Cardiac fibroblast (primary cell): ENCODE measurements at places on chromosomes 4 and X.

GRCh38 chr4:74158466-74159142 lies 686 bp downstream of the MTHFD2L start:
- peak; percentile 26 for DNase-seq

DNA sequence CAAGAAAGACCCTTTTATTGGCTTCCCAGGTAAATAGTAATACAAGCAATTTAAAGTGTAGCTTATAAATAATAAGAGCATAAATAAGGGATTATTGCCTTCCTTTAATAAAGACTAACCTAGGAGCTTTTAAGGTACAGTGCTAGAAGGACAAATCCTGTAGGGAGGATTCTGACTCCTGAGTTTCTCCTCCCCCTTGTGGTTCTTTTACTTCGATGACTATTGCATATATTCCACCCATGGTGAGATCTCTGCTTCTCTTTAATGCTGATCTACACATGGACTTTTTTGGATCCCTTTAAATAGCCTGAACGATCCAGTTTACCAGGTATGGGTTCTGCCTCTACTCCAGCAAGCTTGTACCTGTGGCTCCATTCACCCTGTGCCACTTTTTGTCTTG lies 2.5 kb downstream of the GALNT7 start:
- DNase-seq = peak; percentile 64

DNA sequence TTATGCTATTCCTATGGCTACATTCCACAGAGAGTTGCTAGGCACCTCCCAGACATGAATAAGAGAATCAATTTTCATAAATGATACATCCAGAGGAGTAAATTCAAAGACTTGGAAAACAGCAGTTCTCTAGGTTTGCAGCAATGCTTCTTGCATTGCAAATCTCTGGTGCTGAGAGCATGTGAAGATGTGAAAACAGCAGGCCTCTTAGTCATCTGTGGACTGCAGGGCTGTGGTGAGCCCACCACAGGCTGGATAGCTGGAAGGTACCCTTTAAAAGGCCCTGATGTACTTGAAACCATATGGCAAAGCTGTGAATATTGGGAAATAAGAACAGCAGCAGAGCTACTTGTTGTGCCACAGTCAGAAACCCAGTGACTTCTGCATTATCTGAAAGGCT lies 2135.9 kb downstream of the ARAP2 start:
- DNase-seq = peak; percentile 57

DNA sequence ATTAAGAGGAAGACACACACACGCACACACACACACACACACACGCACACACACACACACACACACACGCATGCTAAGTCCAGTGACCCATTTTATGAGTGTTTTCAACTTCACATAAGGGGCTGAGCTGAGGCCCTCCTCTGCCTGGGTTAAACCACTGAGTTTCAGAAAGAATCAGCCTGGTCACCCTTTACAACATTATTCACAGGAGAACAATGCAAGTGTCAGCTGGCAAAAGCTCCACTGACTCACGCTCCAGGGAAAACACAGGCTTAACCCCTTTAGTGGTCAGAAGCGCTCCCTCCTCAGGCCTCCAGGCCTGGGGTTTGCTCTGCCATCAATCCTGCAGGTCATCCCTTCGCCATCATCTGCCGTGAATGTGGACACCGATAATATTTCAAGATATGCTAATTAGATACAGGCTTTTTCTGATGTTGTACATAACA lies 46.9 kb downstream of the ACOX3 start:
- DNase-seq = peak; percentile 95

- no peak for DNase-seq
These were observed 419.3 kb upstream of the SLIT2 start for GRCh38 chr4:19832411-19832810.

- peak; percentile 92 for DNase-seq
These were observed 220.4 kb downstream of the SPRY1 start for GRCh38 chr4:123616951-123617461.

DNA sequence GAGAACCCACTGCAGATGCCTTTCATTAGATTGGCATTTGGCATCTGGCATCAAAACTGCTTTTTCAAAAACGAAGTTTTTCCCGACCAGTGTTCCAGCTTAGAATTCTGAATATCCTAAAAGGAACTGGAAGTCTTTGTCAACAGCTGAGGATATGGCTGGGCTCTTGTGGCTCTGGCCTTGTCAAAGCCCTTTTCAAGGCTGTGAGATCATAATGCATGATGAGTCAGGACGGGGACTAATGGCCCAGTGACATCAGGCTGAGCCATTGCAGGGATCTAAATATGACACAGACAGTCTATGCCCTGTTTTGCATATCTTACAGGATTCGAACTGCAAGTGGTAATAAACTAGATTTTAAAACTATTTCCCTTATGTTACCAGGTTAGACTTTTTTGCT lies 306.4 kb downstream of the PTTG2 start:
- DNase-seq = no peak

GRCh38 chrX:53831662-53832635 lies 145.4 kb upstream of the HUWE1 start:
- DNase-seq = peak; percentile 24

- no peak for DNase-seq
These were observed 63.0 kb upstream of the SLC10A4 start for GRCh38 chr4:48420144-48420543.

- DNase-seq = peak; percentile 70
These were observed 58.4 kb upstream of the SLIT2 start for GRCh38 chr4:20193141-20193936.

GRCh38 chr4:83281307-83281706 lies 3.3 kb downstream of the COQ2 start:
- DNase-seq = no peak

DNA sequence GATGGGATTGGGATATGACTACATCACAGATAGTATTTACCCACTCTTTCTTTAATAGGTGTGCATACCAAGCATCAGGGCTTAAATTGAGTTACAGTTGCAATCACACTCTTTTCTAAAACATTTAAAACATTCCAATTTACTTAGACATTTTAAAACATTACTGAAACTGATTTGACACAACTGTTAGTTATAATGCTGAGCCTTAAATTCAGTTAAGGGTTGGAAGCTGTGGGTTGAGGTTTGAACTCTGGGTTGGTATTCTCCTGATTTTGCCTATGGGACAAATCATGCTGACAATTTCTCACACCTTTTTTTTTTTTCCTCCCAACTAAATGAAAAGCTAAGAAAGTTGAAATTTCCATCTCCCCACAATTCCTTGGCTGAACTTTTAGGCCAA lies 16.3 kb downstream of the SLIT2 start:
- no peak for DNase-seq

DNA sequence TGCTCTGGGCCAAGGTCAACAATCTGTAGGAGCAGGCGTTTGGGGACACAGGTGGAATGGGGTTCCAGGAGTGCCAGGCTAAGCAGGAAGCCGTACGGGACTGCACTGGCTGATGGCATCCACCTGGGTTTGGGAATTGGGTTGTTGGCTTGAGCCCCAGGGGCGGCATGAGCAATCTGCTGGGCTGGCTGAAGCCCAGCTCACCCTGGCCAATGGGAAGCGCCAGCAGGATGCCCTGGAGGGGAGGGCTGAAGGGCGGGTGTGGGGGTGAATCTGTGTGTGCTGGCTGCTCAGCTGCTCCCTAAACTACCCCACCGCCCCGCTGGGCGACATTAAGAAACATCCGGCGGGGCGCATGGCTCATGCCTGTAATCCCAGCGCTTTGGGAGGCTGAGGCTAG lies 8.9 kb upstream of the RGS12 start:
- no peak for DNase-seq

DNA sequence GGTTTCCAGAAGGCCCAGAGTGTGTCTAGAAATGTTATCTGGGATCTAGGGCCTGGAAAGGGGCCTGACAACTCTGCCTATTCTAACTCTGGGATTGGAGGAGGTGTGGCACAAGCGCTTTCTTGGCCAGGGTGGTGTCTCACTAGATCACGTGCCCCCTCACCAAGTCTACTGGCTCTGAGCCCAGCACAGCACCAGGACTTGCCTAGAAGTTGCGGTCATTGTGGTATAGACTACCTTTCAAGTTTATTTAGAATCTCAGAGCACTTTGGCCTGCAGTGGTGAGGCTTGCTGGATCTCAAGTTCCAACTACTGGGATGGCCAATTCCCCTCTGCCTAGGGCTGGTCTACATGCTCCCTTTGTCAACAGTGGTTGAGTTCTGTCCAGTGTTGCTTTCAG lies 223.3 kb upstream of the MAGEB2 start:
- no peak for DNase-seq

- DNase-seq = no peak
These were observed 587.4 kb downstream of the RPA4 start for GRCh38 chrX:97471071-97471470.

DNA sequence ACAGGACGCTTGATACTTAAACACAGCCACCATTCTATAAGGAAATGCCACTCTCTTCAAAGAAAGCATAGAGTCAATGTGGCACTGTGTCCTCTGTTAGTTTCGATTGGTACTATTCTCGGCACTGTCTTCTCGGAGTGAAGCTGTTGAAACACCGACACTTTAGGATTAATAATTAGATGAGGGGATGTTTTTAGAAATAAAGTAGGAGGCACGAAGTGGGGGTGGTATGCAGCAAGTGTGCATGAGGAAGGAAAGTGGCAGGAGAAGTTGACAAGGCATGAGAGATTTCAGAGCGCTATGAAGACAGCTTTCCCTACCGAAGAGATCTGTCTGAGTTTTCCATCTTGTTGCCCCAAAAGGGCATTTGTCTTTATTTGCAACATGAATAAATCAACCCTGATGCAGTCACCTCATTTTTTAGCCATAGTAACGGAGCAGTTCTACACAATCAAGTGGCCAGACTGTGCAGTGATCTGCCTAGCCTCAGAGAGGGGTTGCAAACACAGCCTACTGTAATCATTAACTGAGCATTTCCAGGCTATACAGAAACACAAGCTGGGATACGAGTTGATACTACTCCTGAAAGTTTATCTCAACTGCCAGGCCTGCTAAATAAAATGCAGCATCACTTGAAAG lies 8.3 kb downstream of the GPRIN3 start:
- DNase-seq = no peak

DNA sequence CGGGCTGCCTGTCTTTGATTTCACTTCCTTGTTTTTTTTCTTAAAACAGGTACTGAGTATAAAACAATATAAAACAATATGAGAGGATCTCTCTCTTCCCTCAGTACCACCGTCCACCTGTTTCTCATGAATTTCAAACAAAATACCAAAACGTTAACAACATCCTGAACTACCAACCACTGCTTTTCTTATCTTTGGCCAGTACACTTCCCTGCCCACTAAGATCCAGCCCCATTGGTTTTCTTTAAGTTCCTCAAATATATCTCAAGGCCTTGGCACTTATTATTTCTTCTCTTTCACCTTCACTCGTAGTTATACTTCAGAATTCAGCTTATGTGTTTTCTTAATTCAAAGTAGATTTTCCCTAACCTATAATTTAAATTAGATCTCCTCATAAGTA lies 370.2 kb upstream of the GRIA3 start:
- no peak for DNase-seq

DNA sequence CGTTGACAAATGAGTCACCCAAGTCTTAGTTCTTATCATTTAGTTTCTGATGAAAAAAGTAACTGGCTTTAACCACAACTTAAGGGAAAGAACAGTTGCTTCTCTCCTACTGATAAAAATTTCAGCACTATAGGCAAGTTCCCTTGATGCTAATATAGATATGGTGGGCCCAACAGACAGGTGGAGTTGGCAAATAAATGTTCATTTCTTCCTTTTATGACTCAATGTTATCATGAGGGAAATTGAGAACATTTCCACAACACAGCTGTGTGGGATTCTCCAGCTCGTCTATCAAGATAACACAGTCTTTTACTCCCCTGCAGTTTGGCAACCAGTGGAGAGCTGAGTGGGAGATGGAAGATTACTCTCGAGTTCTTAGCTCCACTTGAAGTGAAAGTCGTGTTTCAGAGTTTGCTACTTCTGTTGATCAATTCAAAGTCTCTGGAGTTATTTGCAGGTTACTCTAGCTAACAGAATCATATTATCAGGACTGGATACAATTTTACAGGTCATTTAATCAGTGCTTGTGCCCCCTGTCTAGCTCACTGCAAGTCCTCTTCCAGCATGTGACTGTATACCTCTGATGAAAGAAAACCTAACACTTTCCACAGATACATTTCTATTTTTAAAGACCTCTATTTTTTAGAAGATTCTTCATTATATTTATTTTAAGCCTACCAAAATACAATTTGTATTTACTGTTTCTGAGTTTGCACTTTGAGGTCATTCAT lies 270.6 kb upstream of the GK2 start:
- peak; percentile 21 for DNase-seq

DNA sequence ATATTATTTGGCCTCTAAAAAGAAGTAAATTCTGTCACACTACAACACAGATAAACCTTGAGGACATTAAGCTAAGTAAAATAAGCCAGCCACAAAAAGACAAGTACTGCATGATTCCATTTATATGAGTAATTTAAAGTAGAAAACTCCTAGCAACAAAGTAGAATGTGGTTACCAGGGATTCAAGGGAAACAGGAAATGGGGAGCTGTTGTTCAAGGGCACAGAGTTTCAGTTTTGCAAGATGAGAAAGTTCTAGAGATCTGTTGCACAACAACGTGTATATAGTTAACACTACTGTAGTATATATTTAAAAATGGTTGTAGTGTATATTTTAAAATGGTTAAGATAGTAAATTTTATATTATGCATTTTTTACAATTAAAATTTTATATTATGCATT lies 25.4 kb downstream of the SEC31A start:
- DNase-seq = peak; percentile 97

- DNase-seq = peak; percentile 69
These were observed 348.3 kb downstream of the ARHGAP24 start for GRCh38 chr4:85823295-85823694.

DNA sequence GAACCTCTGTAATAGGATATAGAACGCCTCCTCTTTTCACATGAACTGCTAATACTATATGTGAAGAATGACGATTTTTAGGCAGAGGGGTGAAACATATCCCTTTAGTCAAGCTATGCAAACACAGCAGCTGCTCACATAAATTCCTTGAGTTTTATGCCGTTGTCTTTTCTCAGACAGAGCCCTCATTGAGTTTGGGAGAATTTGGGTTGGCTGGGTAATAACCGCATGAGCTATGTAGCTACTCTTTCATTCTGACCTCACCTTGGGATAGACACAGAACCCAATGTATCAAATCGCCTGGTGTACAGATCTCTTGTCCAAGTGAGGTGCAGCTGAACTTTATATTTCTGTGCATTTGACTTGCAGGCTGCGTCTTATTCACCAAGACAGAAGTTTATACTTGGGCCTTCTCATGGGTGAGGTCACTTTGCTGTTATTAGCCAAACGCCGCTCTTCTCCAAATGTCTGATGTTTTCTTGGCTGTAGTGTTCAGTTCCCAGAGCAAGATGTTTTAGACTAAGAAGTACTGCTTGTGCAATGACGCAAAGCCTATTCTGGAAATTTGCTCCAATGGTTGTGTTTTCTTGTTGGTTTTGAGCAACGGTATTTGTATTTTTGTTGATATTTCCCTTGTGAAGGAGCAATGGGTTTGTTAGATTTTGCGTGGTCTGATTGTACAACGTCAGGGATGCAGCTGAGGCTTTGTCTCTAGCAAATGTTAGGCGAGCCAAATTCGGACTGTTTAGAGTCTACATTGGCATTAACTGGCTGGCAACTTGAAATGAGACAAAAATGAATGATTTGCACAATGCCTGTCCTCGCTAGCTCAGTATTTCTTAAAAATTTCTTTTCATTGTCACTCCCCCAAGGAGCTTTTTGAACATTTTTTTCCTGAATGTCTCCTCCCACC lies 11.2 kb upstream of the SPARCL1 start:
- DNase-seq = peak; percentile 38
